Iris pigment epithelial cell (primary cell): ENCODE measurements at places on chromosomes 7 and 10.

DNA sequence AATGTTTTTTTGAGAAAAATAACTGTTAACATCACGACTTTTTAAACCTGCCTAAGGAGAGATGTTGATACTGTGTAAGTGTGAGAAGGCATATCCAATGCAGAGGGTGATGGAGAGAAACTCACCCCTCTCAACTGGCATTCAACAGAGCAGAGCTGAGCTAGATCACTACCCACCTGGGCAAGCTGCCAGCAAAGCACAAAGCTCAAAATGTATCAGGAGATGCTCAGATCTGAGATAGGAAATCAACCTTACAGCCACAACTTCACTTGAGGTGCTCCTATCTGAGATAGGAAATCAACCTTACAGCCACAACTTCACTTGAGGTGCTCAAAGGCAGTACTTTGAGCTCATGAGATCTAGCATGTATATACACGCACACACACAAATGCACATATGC, 151.5 kb upstream of the PDE1C start:
- no peak for DNase-seq

DNA sequence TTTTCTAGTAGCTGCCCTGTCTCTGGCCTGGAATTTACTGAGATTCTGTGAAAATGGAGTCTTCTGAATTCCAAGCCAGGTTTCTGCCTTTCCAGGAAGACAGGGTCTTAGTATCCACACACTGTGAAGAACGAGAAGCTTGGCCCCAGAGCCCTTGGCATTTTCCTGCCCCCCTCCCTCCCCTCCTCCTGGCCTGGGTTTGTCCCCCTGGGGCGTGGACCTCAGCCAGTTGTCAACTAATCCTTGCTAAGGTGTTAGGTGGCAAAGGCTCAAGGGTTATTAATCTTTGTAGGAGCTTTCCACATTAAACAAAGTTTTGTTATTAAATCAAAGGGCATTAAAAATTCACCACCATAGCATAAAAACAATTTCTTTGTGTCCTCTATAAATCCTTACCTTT, 329.5 kb downstream of the RNLS start:
- no peak for DNase-seq

DNA sequence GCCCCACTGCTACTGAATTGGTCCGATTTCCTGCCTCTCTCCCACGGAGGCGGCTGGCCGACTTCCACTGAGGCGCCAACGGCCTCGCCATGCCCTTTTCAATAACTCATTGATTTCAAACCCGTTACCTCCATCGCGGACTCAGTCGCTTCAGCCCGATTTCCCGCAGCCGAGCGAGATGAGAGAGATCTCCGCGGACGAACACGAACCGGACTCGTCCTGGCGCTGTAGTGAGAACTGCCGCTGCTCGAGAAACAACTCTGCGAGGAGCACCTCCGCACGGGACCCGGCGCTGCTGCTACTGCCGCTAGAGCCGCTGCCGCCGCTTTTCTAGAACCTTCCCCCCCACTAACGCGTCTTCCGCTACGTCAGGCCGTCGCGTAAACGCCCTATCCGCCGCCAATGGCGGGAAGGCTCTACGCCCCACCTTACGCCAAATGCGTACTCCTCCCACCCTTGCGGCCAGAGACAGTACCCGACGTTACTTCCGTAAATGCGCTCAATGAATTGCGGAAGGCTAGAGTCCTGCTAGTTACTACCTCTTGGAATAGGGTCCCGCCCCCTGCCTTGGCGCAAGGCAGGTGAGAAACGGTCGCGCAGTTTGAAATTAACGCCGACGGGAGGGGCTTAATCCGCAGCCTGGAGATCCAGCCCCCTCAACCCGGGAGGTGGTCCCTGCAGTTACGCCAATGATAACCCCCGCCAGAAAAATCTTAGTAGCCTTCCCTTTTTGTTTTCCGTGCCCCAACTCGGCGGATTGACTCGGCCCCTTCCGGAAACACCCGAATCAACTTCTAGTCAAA, at the start of gene HNRNPA2B1:
TSS of gene HNRNPA2B1 (minus strand) at position 303 of the 803 bp plus-strand sequence. CDS start at position 134, 169 bp downstream.
- peak; percentile 96 for DNase-seq

- no peak for DNase-seq
Measured at GRCh38 chr10:17780727-17781126, 28.4 kb upstream of the MRC1 start.

DNA sequence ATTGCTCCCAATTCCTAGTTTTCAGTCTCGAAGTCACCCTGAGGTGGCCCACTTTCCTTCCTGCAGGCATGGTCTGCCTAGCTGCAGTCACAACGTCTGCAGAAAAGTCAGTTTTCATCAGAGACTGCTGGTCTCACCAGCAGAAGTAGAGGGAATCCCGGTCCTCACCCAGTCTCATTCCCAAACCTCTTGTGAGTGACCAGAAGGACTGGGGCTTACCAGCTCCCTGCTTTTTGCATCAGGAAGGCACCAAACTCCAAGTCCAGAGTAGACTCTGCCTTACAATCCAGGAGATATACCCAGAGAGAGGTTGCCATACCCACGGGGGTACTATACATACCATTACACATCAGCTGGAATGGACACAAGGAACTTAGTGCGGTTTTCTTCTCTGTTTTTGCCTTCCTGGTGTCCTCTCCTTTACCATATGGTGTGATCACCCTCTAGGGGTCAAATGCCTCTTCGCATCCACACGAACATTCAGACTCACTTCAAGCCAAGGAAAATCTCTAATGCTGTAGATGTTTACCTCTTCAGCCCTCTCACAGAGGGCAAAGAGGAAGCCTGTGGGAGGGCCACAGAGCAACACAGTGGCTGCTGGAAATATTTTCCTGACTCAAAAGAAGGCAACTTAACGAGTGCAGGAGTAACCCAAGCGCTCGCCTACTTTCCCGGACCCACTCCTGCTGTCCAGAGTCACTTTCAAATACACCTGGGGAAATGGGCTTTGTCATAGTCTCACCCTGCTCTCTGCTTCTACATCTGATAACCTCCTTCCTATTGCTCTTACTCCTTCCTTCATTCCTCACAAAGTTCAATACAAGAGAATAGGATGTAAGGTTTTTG, 220.9 kb downstream of the C7orf25 start:
- peak; percentile 76 for DNase-seq

GRCh38 chr7:461117-461452, 58.6 kb downstream of the PDGFA start:
- DNase-seq, result no peak

- peak; percentile 15 for DNase-seq
Measured at GRCh38 chr7:49398746-49399145, 374.7 kb upstream of the VWC2 start.

GRCh38 chr7:37354656-37355131, 94.0 kb downstream of the ELMO1 start:
- DNase-seq, result no peak

DNA sequence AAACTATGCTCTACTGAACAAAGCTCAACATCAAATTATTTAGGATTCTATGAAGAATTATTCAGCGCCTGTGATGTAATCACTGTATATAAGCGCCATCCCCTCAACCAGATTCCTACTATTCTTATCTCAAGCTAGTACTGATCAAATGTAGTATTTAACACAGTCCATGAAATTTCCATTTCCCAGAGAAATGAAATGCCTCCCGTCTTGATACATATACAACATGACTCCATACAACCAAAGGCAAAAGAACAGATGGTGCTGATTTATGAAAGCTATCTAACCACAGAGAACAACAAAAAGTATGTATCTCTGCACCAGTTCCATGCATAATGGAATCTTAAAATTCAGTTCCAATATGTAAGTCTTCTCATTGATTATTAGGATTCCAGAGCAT, 406.1 kb downstream of the PARD3 start:
- DNase-seq, result no peak

- no peak for DNase-seq
Measured at GRCh38 chr7:117809958-117810357, 63.3 kb downstream of the CTTNBP2 start.

GRCh38 chr7:99004216-99004615, 125.9 kb downstream of the TRRAP start:
- no peak for DNase-seq

GRCh38 chr7:18577096-18577771, 81.7 kb downstream of the HDAC9 start:
- no peak for DNase-seq

GRCh38 chr7:158633055-158633956, 45.7 kb upstream of the PTPRN2 start:
- DNase-seq, result no peak

DNA sequence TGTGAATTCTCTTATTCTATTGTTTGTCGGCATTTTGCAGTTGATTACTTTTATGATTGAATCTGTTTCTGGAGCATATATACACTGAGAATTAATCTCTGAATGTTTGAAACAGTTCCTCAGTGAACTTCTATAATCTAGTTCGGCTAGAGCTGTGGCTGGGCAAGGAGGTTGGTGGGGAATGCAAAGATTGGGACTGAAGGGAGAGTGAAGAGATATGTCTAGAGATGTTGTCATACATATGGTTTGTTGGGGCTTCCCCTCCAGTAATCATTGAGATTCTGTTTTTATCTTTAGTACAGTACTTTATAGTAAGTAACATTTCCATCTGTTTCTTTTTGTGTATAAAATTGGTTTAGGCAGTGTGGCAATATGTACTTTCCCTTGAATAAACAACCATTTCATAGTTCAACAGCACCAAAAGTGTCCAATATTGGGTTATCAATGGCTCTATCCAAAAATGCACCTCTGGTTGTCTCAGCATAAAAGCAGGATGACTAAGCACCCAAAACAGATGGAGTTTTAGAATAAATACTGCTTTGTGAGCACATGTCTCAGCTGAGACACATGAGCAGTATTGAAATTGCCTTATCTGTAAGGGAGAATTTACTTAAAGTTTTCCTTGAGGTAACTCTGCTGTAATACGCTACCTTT, 36.7 kb downstream of the WAC start:
- DNase-seq, result peak; percentile 58

DNA sequence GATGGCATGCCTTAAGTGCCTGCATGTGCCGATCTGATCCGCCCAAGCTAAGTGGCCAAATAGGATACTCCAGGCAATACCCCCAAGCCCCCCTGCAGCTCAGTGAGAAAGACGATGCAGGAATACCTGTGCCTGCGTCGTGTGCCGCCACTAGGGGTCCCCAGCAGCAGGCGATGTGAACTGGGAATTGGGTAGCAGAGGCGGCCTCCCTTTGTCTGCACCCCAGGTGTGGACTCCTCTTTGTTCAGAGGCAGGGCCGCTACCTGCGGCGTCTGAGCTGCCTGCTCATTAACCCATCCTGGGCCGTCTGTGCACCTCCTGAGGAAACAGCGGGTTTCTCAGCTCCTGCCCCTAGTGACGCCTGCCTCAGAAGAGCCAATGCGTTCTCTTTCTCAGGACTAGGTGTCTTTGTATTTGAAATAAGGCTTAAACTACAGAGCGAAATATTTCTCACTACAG, 4.8 kb upstream of the CHN2 start:
- peak; percentile 20 for DNase-seq

DNA sequence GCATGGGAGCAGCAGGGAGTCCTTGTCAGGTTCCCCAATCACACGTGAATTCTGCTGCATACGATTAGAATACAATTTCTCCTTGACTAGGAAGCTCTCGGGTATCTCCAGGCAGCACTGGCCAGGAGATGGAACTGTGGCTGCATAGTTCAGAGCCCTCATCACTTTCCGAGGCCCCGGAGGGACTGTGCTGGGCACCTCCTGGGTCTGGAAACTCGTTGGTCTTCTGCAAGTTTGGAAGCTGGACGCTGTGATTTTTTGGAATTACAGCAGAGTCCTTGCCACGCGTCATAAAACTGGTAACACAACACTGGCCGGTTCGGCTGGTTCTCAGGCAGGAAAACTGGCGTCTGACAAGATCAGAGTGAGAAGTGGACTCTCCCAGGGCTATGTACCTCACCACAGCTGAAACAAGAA, 216.1 kb downstream of the CCDC3 start:
- no peak for DNase-seq

GRCh38 chr7:97971120-97971989, 18.6 kb downstream of the OCM2 start:
- peak; percentile 17 for DNase-seq

DNA sequence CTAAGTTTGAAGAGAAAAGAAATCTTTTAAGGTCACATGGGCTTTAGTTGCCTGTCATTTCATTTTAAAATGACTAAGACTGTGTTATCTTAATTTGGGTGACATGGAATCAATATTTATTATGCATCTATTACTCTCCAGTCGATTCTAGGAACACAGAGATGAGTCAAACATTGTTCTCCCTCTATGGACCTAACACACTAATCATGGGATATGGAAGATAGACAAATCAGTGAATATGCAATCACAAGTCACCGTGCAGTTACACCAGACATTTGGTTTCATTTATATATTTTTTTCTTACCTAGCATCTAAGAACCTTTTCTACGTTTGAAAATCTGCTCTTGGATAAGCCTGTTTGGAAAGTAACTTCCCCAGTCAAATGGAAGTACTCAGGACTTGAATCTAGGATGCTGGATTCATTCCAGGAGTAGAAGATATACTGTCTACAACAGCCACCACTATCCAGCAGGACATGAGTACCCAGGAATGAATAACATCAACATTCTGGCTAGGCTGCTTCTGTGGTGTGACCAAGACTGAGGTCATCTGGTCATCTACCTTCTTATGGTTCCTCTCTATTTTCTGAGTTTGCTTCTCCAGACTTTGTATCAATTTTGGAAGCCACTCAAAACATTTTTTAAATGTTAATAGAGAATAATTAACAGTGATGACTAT, 902.9 kb upstream of the LRRN3 start:
- DNase-seq, result no peak

DNA sequence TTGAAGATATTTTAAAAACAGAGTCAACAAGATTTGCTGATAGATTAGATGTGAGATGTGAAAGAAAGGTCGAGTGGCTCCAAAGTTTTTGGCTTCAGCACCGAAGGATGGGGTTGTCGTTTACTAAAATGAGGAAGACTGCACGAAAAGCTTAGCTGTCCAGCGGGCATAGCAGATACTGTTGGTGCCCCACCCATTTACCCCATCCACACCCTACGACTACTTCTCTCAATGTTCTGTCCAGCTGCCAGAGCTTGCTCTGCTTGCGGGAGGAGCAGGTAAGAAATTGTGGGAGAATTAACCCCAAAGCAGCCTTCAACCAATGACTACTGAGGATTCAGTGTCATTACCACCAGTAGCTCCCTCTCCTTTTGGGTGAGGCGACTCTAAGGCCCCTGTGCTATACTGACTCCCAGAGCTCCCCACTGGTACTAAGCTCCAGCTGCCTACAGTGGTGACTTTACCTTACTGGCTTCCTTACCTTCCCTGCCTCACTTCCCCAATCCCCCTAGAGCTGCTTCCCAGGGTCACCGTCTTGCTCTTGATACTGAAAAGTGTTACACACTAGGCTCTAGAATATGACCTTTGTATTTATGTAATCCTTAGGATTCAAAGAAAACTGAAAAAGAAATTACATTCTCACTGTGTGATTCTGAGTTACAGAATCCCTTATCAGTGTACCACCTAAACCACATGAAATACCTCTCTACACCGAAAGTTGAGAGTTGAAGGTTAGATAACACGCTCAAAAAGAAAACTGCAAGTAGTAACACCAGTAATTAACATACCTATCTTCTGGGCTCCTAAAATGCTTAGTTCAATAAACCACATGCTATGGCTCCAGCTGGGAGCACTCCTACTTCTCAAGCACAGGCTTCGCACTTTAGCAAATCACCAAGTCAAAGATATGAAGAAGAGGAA, 22.3 kb downstream of the CACUL1 start:
- no peak for DNase-seq
